ENCODE measurements at places on chromosomes 2 and 18. TPM values are rescaled to one million over a fixed set of nuclear protein-coding genes. Genes with fewer than 3 reads are reported as not detected.

DNA sequence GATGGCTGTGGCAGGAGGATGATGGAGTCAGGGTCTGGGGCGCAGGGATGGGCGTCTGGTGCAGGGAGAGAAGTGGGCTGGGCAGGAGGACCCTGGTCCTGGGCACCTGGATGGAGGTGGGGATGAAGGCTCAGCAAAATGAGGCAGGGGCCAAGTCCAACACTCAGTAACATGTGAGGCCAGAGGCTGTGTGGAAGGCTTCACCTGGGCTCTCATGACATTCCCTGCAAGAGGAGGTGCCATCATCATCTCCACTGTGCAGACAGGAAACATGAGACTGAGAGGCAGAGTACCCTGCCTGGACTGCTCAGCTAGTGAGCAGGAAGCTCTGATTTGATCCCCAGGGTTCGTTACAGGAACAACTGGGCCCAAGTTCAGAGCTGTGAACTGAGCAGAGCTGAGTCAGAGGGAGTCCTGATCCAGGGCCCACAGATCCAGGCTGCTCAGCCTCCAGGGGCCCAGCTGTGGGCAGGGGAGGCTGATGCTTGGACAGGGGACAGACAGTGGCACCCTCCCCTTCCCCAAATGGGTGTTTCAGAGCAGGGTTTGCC, 36.9 kb downstream of the HJURP start:
- H3K27ac ChIP-seq = no peak overlapping the region
- no peak for DNase-seq
- no peak overlapping the region for H3K4me3 ChIP-seq
- peaks cover 7% of the 10 kb centered on the region for H3K27me3 ChIP-seq
- H3K4me1 ChIP-seq = peaks cover 23% of the 10 kb centered on the region
- no peaks in the 10 kb centered on the region for H3K36me3 ChIP-seq

DNA sequence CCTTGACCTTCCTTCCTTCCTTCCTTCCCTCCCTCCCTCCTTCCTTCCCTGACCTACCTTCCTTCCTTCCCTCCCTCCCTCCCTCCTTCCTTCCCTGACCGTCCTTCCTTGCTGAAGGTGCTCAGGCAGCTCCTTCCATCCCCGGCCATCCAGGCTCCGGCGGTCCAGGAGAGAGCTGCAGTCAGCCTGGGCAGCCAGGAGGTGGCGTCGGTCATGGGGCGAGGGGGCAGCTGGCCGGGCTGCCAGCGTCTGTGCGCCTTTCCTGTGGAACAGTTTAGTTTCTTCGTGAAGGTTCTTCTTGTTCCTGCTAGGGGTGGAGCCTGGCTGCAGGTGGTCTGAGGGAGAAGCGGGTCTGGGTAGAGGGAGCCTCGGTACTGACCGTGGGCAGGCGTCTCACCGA, 15.7 kb downstream of the GPR35 start:
- no peaks in the 10 kb centered on the region for H3K36me3 ChIP-seq
- H3K27me3 ChIP-seq = peaks cover 73% of the 10 kb centered on the region
- DNase-seq = peak; percentile 42
- no peaks in the 10 kb centered on the region for H3K4me1 ChIP-seq
- no peak overlapping the region for H3K27ac ChIP-seq
- H3K4me3 ChIP-seq = no peak overlapping the region

Gene ARHGAP28
- total RNA-seq = not detected

DNA sequence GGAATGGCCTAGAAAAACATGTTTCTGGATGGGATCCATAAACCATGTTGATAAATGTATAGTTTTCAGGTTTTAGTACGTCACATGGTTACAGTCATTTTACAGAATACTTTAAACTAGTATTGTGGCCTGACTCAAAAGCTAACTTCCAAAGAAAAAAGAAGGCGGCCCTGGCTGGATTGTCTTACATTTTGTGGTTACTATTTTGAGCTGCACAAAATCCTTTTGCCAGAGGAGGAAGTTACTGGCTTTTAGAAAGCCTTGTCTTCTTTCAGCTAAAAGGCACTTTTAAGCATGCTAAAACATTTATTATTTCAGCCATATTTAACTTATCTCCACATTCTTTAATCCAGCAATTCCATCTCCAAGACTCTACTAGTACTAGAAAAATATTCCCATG, 227.9 kb downstream of the CDH2 start:
- no peak overlapping the region for H3K4me3 ChIP-seq
- H3K27ac ChIP-seq = no peak overlapping the region
- no peaks in the 10 kb centered on the region for H3K27me3 ChIP-seq
- DNase-seq = no peak

Gene CYBRD1
- 0.34 TPM for total RNA-seq

Gene ELOA2
- not detected for total RNA-seq

Gene SCN9A
- 11.8 TPM for total RNA-seq

Gene FRZB
- 0.04 TPM for total RNA-seq

Data from HepG2 (cell line).